ENCODE measurements at places on chromosomes 1 and 21.
A peak's percentile ranks its signal among the peaks of the same experiment; 100 is the strongest.

GRCh38 chr1:247334378-247335133 lies 2.9 kb upstream of the ZNF496 start:
- DNase-seq, result no peak

GRCh38 chr21:46142582-46143473 lies 12.6 kb downstream of the FTCD start:
- no peak for DNase-seq

- DNase-seq, result peak; percentile 85
Measured at GRCh38 chr21:35400233-35400939, 351.3 kb upstream of the RUNX1 start.

DNA sequence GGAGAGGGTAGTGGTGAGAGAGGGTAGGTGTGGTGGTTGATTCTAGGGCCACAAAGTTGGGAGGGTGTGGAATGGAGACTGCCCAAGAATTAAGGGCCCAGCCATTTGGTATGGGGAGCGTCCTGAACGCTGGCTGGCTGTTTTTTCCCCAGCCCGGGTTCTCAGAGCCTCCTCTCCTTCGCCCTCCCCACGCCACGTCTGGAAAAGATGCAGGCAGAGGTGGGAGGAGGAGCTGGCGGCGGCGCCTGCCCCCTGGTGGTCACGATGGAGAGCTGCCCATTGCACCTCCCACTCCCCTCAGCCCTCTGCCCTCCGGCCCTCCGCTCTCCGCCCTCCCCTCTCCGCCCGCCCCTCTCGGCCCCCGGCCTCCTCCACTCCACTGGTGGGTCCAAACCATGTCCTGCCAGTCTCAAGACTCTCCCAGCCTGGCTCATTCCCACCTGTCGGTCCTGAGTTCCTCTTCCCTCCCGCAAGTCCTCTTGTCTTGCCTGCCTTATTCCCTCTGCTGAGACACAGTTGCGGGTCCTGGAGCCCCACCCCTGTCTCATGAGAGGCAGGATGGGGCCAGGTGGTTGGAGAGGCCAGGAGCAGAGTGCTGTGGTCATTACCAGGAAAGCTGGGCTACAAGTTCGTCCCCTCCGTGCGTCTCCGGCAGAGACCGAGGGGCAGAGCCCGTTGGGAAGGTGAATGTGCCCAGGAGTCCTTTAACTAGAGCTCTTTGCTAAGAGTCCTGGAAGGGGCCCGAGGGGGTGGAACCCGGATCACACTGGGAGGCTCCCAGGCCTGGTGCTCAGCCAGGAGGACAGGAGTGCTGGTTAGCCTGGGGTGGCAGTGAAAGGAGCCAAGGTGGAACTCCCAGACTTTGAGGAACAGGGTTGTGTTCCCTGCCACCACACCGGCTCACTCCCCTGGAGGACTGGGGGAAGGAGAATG lies 22.6 kb downstream of the ETNK2 start:
- peak; percentile 73 for DNase-seq

GRCh38 chr1:14897080-14897449 lies 256.5 kb upstream of the TMEM51 start:
- peak; percentile 28 for DNase-seq

DNA sequence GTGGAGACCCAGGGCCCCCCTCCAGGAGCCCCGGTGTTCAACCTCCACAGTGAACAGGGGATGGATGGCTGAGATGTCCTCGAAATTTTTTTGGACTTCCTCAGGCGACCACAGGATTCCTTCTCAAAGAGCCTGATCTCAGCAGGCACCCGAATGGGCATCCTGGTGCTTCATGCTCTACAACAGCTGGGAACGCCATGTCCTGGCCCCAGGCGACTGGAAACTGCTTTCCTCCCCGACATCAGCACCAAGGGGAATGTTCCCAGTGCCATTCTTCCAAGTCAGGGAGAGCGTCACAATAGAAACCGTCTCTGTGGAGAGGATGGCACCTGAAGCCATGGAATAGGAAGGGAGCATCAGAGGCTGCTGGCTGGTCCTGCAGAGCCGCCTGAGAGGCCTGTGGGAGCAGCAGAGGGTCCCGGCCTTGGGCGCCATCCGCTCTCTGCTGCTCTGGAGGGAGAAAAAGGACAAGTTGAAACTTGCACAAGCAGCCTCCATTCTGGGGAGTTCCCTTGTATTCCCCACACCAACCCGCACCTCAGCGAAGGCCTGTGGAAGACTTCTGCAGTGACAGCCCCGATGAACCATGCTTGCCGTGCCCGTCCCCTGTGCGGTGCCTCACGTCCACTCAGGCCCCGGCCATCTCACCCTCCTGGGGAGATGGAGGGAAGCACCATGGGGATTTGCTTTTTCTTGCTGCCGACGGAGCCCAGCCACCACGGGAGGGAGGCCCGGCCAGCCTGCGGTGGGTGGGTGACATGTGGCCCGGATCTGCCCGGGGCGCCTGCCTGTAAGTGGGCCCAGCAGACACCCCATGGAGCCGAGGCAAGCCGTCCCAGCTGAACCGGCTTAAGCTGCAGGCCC lies 2.3 kb upstream of the ADARB1 start:
- DNase-seq, result no peak

All from hematopoietic multipotent progenitor cell treated with erythropoietin and hydrocortisone succinate and interleukin-3 and kit ligand, for 6 days (in vitro differentiated cells).